ENCODE measurements at places on chromosomes 1 and 21.

- DNase-seq = no peak
These were observed 44.3 kb upstream of the ADARB1 start for GRCh38 chr21:45029948-45030681.

GRCh38 chr1:22252251-22252650 lies 109.4 kb upstream of the WNT4 start:
- no peak for DNase-seq

GRCh38 chr1:115781343-115781742 lies 12.8 kb upstream of the CASQ2 start:
- DNase-seq = no peak

DNA sequence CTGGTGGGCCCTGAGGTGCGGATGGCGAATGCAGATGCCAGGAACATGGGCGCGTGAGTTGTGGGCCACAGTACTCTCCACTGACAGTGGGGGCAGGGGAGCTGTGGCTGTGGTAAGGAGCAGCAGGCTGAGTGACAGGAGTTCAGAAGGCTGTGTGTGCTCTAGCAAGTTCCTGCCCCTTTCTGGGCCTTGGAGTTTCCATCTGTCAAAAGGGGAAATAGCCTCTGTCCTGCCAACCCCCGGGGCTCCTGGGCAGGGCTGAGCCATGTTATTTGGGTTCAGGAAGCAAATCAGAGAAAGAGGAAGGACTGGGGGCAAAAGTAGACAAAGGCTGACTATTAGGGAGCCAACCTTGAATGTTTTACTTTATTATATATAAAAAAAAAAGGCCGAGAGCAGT lies 19.5 kb upstream of the MFN2 start:
- no peak for DNase-seq

DNA sequence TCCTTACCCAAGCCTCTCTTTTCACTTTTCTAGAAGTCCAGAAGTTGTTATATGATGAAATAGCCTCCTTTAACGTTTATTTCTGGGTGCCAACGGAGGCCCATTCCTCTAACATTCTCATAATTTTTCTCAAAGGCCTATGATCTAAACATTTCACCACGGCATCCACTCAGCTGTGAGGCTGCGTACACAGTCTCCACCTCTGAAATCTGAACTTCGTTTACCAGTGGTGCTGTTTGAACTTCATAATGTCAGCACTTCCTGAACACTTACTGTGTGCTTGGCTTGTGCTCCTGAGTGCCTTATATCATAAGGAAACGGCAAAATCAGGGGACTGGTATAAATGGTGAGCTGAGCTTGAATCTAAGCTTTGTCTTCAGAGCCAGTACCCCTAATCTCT lies 12.0 kb upstream of the RBP7 start:
- DNase-seq = no peak

- DNase-seq = no peak
These were observed 17.2 kb downstream of the KCNJ15 start for GRCh38 chr21:38273745-38274542.

- DNase-seq = no peak
These were observed 53.8 kb upstream of the TARDBP start for GRCh38 chr1:10958614-10959013.

DNA sequence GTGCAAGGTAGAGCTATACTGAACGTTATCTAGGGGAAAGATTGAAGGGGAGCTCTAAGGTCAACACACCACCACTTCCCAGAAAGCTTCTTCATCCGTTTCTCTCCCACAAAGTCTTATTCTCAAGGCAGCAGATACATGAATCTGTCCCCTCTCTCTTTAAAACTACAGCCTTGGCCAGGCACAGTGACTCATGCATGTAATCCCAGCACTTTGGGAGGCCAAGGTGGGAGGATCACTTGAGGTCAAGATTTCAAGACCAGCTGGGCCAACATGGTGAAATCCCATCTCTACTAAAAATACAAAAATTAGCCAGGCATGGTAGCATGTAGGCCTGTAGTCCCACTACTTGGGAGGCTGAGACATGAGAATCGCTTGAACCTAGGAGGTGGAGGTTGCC lies 8.1 kb downstream of the CYP4X1 start:
- no peak for DNase-seq

DNA sequence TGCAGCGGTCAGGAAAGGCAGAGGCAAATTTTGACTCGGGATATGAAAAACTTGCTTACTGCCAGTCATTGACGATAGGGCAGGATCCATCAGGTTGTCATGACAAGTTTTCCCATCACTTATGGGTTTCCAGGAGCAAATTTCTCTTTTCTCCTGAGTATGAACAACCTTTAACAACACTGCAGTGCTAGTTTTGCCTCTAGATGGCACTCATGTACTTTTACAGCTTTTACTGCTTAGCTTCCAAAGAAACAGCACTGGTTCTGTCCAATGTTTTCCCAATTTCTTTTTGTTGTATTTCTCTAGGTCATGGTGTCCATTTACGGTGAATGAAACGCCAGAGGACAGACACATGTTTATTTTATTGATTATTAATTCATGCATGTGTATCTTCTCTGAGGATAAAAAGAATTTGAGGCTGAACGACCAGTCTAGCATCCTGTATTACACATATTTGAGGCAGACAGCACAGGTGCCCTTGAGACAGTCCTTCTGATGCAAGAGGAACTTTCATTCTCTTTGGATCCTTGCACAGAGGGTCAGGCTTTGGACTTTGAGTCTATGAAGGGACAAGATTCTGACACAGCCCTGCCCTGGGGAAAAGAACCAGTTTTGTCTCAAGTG lies 112.3 kb upstream of the TRABD2B start:
- DNase-seq = no peak

DNA sequence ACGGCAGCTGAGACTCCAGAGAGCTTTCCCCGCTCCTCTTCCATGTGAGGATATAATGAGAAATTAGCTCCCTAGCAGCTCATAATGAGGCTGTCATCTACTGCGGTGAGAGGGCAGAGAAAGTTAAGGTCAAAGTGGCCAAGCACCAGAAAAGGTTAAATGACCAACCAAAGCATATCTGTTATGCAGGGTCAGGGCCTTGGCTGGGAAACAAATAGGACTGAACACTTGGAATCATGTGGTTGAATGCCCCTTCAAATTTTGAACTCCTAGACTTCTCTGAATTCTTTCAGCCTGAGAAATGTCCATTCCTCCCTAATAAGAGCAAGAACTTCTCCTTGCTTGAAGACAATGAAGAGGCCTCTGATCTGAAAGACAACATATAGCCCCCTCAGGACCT lies 115.9 kb downstream of the TM2D1 start:
- no peak for DNase-seq

DNA sequence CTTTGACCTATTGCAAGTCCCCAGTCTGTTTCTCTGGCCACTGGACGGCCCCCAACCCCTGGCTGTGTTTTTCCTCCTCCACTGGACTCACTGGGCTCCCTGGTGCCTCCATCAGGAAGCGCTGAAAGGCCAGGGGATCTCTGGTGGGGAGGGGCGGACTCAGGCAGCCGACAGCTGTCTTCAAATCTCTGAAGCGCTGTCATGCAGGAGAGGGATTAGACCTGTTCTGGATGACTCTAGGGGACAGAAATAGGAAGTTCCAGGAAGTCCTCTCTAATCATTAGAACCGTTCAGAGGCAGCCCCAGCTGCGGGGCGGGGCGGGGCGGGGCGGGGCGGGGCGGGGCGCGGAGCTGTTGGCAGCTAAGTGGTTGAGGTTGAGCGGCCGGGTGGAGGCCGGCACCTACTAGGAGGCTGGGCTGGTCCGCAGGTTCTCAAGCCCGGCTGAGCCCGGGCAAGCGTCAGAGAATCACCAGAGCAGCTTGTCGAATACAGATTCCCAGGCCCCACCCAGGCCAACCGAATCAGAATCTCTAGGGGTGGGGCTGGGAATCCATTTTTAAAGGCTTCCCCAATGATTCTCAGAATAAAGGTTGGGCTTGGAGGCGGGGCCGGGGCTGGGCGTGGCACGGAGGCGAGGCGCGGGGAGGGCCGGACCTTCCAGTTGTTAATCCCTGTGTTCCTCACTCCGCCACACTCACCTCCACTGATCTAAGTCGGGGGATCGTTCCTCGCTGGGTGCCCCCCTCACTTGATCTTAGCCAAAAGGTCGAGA lies 11.4 kb upstream of the PHLDA3 start:
- DNase-seq = peak; percentile 51

- no peak for DNase-seq
These were observed 24.9 kb upstream of the CDC42BPA start for GRCh38 chr1:227343206-227343605.
